CD4-positive, alpha-beta T cell treated with Interferon gamma for 1 hour (primary cell): ENCODE measurements at places on chromosomes 7 and 10.
A peak's percentile ranks its signal among the peaks of the same experiment; 100 is the strongest.

GRCh38 chr10:87625661-87626060, 34.0 kb upstream of the PAPSS2 start:
- DNase-seq: no peak

GRCh38 chr10:14781763-14782162, 7.1 kb upstream of the FAM107B start:
- DNase-seq: no peak

DNA sequence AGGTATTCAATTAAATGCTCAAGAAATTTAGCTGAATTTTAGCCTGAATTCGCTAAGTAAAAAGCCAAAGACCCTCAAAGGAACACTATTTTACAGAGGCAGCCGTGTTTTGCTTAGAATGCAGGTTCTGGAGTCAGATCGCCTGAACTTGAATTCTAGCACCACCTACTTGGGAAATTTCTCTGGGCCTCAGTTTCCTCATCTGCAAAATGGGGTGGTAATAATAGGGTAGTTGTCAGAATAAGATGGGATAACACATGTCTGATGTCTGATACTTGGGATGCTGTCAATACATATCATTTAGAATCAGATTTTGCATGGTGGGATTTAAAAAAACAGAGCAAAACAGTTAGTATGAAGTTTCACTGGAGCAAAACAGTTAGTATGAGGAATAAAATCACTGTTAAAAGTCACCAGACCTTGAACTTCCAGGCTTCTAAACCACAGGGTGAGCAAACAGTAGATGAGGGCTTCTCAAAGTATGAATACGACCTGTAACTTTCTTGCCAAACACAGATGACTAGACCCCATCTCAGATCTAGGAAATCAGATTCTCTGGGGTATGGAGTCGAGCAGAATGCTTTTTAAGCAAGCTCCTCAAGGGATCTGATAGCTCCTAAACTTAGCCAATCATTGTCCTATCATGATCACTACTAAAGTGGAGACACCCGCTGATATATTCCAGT, 75.4 kb downstream of the ATXN7L1 start:
- DNase-seq: no peak

- DNase-seq: no peak
Observed at GRCh38 chr10:52965938-52966401, 193.4 kb upstream of the MBL2 start.

GRCh38 chr7:46444256-46444655, 523.2 kb upstream of the IGFBP3 start:
- DNase-seq: no peak

GRCh38 chr7:150944066-150945042, 33.8 kb downstream of the KCNH2 start:
- DNase-seq: no peak

DNA sequence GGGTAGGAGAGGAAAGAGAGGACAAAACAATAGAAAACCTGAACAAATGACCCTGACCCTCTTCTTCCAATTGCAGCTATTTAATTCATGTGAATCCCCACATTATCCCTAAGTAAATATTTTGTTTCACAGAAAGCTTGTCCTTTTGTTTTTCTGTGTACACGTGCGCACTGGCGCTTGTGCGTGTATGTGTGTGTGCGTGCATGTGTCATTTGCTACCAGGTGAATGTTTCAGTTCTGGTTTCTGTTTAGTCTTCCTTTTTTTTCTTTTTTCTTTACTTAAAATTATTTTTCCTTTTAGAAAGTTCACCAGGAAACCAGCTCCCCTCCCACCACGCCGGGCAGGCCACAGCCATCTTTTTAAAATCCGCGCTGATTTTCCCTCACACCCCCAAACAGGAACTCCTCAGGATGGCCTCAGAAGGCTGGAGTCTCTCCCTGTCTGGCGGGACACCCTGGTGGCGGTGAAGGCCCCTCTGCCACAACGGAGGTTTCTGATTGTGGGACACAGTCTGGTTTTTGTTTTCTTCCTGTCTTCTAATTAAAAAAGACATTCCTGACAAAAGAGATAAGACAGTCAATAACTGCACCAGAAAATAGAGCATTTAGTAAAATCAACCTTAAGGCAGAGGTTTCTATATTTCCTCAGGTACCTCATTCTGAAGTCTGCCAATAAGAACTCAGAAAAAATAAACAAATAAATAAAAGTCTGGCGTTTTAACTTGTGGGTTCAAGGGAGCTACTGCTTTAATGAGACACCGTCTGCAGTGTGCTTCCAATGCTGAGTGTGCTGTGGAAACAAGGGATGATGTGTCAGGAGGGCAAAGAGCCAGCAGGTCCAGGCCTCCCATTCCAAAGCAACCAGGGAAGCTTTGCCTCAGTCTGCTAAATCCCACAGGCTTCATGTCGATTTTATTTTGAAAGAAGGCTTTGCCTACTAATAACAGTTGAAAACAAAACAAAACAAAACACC, 17.4 kb downstream of the IRF5 start:
- no peak for DNase-seq

GRCh38 chr10:114970515-114970914, 32.5 kb downstream of the TRUB1 start:
- DNase-seq: no peak

DNA sequence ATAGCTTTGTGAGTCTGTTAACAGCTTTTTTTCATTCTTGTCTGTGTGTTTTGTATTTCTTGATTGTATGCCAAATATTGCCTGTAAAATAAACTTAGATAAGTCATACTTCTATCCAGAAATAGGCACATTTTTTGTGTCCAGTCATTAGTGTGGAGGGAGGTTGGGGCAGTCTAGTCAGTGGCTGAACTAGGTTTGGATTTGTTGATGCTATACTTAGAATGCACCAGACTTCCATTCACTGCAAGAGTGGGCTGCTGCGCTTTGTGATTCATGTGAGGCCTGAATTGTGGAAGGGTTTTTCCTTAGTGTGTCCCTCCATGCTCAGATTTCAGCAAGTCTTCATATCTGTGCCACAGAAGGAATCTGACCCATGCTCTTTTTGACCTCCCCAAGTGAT, 50.0 kb downstream of the TRUB1 start:
- DNase-seq: no peak

GRCh38 chr10:88974446-88975376, 15.9 kb upstream of the FAS start:
- no peak for DNase-seq

DNA sequence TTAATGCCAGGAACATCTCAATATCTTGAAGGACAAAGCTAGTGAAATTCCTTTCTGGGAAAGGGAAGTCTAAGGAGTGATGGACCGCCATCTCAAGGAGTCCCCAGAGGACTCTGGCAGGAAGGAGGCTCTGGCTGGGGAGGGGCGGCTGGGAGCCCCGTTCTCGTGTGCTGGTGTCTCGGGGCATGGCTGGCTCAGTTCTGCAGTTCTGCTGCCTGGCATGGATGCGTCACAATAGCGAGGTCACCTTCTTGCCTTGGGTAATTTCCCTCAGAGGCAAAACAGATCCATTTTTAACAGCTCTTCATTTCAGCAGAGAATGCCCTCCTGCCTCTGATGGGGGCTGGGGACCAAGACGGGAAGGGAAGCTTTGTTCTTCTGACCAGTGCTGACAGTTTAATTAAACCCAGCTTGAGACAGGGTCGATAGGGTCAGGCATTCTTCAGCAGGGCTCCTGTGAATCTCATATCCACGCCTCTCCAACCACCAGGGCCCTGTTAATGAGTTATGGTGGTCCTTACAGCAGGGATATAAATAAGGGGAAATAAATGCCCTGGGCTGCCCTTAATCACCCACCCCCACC, 35.7 kb downstream of the SLIT1 start:
- no peak for DNase-seq

- DNase-seq: no peak
Observed at GRCh38 chr10:121830101-121830500, 97.7 kb downstream of the ATE1 start.

- no peak for DNase-seq
Observed at GRCh38 chr10:13816195-13816925, 229.6 kb downstream of the PRPF18 start.

GRCh38 chr7:134777908-134778580, 1.4 kb upstream of the CALD1 start:
- no peak for DNase-seq

GRCh38 chr10:70147259-70147625, 742 bp upstream of the TYSND1 start:
- no peak for DNase-seq

DNA sequence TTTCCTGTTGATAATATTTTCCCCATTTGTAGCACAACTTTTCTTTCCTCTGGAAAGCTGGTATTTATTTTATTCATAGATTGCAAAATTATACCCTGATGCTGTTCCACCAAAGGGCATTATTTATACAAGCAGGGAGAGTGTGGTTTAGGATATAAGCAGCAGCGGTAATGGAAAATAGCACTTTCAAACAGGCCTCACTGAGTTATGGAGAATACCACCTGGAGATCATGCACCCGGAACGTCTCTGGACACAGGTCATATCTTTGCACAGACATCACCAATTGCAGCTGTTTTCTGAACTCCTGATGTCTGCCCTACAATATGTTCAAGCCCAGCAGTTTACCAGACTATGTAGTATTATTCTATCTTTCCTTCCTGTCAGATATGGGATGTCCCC, 2.0 kb upstream of the CALD1 start:
- no peak for DNase-seq

DNA sequence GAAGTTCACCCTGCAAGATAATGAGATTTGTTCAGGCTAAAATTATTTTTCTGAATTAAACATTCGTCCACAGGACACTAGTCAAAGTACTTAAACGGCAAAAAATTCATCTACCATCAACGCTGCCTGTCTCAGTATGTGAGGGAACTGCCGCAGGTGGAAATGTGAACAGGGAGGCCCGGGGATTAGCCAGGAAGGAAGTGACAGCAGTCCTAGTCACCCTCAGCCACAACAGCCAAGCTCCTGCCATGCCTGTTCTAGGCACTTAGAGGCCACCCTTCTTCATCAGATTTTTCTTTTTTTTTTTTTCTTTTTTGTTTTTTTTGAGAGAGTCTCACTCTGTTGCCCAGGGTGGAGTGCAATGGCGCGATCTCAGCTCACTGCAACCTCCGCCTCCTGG, 9.4 kb downstream of the NUDT5 start:
- no peak for DNase-seq

GRCh38 chr7:140080919-140081318, 18.2 kb upstream of the PARP12 start:
- DNase-seq: no peak

- DNase-seq: peak; percentile 5
Observed at GRCh38 chr7:130145424-130146100, 59.6 kb downstream of the TMEM209 start.

DNA sequence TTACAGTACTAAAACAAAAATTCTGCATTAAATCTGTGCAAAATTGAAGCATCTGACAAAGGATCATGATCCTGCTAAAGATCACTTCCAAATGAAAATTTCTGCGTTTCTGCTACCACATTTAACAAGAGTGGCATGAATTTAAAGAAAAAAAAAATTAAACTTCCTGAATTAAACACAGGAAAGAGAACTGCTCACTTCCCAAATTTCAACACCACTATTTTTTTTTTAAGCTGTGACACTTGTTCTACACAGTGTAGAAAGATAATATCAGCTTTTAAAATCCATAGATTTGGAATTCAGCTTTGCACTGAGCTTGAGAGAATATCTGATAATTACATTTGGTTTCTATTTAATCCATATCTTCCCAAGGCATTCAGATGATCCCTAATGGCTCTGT, 73.6 kb downstream of the EPC1 start:
- no peak for DNase-seq

GRCh38 chr10:101091546-101092290, 29.9 kb downstream of the KAZALD1 start:
- no peak for DNase-seq

GRCh38 chr10:107739951-107740350, 575.4 kb upstream of the SORCS1 start:
- no peak for DNase-seq

DNA sequence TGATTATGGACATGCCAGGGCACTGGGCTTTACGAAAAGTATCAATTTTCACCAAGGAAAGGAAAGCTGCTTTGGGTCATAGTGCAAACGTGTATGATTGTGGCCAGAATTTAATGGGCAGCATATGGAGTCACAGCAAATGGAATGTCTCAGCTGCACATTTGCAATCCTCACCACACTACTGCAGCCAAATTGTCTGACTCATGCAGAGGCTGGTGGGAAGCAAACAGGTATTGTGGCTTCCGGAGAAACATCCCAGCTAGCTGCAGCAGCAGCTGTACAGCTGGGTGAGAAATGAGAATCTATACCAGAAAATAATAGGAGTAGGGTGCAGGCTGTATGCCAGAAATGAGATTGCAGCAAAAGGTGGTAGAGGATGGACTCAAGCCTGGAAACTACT, 374.7 kb upstream of the VWC2 start:
- no peak for DNase-seq

- DNase-seq: no peak
Observed at GRCh38 chr7:156166692-156167416, 354.6 kb upstream of the SHH start.

- no peak for DNase-seq
Observed at GRCh38 chr10:11144626-11145494, 127.2 kb downstream of the CELF2 start.

DNA sequence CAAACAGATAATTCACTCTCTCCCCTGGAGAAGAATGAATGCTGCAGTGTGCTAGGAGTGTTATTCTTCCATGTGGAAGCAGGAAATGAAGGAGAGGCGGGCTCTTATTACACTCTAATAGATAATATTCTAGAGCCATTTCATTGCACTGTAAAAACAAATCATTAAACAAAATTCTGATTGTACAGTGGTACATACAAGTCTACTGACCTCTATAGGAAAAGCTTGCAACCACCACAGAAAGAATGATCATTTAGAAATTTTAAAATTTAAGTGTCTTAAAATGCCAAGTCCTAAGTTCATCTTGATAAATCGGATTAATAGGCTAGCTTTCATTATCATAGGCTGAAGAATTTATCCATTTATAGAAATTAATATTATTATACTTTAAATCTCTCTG, 960.3 kb upstream of the LRRN3 start:
- DNase-seq: no peak

GRCh38 chr10:29714096-29714874, 79.5 kb upstream of the SVIL start:
- DNase-seq: no peak
